Fibroblast of mammary gland (primary cell): ENCODE measurements at places on chromosomes 16 and 17.

DNA sequence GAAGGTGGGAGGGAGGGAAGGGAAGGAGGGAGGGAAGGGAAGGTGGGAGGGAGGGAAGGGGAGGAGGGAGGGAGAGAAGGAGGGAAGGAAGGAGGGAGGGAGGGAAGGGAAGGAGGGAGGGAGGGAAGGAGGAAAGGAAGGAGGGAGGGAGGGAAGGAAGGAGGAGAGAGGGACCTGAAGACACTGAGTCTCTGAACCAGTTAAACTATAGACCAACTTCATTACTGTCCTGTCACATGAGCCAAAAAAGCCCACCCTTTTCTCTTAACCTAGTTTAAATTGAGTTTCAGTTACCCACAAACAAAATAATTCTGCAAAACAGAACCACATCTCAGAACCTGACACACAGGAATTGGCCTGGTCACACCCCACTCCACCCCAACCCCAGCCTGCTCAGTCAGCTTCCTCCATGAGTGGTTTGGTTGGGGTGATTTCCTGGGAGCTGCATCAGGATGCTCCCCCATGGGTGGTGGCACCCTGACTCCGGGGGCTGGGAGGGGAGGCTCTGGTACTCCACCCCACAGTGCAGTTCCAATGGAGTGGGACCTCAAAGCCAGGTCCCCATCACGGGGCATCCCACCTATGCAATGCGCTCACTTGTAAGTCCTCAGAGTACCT, 4.7 kb upstream of the PRR29 start:
- DNase-seq, result no peak

DNA sequence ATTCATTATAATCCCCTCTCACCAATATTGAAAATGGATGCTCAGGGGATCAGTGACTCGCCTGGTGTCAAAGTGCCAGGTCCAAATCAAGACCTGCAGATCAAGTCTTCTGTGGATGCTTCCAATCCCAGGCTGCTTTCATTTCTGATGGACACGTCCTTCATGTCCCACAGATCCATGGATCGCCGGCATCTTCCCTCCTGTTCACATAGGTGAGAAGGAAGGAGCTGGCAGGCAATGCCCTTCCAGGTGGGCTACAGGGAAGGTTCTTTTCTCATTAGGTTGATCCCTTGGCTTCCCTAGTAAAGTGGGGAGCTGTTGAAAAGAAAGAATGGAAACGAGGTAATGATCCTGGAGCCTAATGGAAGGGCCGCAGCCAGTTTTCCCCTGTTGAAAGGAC, 159.7 kb upstream of the RPH3AL start:
- DNase-seq, result no peak

- DNase-seq, result peak; percentile 46
Measured at GRCh38 chr16:67207249-67208091, 8.5 kb downstream of the ELMO3 start.

GRCh38 chr16:53131363-53132071, 76.7 kb downstream of the CHD9 start:
- DNase-seq, result peak; percentile 55

- DNase-seq, result no peak
Measured at GRCh38 chr17:77746393-77746792, 212.1 kb upstream of the TNRC6C start.

GRCh38 chr17:18971801-18972200, 19.8 kb downstream of the SLC5A10 start:
- no peak for DNase-seq

DNA sequence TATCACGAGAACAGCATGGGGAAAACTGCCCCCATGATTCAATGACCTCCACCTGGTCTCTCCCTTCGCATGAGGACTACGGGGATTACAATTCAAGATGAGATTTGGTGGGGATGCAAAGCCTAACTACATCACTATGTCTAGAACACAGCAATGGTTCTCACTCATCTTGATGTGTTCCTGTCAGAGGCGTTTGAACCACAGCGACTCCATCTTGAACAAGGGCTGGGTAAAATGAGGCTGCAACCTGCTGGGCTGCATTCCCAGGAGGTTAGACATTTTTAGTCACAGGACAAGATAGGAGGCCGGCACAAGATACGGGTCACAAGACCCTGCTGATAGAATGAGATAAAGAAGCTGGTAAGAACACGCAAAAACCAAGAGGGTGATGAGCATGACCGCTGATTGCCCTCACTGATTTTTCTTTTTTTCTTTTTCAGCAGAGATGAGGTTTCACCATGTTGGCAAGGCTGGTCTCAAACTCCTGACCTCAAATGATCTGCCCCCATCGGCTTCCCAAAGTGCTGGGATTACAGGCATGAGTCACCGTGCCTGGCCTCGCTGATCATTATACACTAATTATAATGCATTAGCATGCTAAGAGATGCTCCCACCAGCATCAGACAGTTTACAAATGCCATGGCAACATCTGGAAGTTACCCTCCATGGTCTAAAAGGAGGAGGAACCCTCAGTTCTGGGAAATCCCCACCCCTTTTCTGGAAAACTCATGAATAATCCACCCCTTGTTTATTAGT, 3.0 kb upstream of the PPY start:
- peak; percentile 71 for DNase-seq

- peak; percentile 89 for DNase-seq
Measured at GRCh38 chr17:76004750-76005262, 4.2 kb downstream of the CDK3 start.

DNA sequence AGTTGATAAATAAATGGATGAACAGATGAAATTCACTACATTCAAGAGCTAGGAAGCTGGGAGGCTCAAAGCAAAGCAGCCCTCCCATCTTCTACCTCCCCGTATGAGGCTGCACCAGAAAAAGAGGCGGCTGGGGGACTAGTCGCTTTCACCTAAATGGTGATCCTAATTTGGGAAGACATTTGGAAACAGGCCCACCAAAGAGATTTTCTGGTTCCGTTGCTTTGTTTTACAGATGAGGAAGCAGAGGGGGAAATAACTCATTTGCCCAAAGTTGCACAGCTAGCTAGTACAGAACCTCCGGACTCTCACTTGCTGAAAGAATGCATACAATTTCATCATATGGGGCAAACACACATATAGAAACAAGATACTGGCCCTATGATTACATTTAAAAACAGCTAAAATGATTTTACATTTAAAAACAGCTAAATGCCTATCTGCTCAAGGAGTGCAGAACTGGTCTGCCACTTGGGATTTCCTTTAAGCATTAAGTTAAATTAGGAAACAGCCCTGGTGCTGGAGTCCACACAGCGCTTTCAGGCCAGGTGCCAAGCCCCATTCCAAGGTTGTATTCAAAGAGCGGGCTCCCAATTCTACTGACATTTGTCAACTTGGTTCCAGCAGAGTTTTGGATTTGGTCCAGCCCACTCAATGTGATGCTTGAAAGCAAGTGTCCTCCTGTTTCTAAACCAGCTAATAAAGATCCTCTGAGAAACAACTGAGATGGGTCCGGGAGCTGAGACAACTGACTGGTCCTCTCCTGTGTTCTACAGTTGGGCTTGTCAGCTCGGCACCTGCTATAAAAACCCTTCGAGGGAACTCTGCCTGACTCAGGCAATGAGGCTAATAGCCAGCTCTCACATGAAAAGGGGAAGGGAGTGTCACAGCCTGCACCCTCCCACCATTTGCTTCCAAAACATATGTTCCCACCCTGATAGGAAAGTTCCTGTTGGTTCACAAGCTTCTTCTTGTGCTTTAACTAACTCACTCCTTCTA, 11.7 kb downstream of the ERN1 start:
- DNase-seq, result peak; percentile 51

- DNase-seq, result peak; percentile 89
Measured at GRCh38 chr17:19409509-19409908, 1.5 kb upstream of the RNF112 start.

DNA sequence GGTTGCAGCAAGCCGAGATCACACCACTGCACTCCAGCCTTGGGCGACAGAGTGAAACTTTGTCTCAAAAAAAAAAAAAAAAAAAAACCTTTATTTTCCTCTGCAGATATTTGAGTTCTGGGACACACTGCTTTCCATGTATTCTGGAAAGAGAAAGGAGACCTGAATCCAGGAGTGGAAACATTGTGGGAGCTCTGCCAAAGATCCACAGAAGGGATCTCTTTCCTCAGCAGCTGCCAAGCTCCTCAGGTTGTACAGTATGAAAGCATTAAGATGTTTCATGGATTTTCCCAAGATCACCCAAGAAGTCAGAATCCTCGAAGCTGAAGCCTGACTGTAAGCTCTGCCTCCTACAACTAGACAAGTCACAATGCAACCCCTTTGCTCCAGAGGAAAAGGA, 13.5 kb downstream of the NPRL3 start:
- no peak for DNase-seq

- DNase-seq, result no peak
Measured at GRCh38 chr17:63489291-63489690, 12.4 kb downstream of the ACE start.

DNA sequence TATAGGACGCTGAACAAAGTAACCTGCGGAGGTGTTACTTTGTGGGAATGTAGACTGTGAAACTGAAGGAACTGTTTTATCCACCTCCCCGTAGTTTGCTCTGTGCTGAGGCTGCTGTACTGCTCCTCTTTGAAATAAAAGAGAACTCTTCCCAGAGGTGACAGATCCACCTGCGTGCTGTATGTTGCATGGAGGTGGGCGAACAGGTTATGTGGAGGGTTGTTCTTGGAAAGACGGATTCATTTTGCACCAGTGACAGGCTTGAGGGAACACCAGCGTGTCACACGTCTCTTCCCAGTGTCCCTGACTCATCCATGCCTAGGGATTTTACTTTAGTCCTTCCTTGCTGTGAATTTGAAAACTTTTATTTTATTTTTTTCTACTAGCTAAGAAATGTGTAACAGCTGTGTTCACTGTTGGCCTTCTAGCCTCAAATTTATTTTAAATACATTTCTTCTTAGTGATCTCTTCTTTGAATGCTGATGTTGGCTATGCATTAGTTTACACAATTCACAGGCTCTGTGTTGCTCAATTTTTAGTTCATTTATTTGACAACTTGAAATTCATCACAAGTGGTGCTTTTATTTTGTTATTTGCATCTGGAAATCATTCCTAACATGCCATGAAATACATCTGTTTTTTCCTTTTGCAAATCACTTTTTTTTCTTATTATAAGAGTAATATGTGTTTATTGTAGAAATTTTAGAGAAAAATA, 512.4 kb downstream of the CDH13 start:
- DNase-seq, result no peak

GRCh38 chr16:48612611-48613010, 2.6 kb upstream of the N4BP1 start:
- no peak for DNase-seq

DNA sequence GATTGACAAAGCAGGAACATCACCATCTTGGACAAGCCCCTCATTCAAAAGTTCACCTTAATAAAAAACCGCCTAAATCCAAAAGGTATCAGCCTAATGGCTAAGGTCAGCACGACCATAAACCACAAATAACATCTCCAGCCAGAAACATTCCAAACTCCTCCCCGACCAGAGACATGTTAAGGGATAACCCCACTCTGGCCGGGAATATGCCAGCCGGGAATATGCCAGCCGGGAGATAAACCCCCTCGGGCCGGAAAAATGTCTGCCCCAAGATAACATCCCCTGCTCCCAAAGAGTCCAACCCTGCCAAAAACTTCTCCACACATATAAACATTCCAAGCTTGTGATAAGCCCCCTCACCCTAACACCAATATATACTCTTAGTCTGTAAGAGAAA, 1.4 kb downstream of the DHX33 start:
- DNase-seq, result no peak

- DNase-seq, result peak; percentile 11
Measured at GRCh38 chr16:49353680-49354079, 19.9 kb upstream of the C16orf78 start.

- no peak for DNase-seq
Measured at GRCh38 chr16:49463529-49463928, 89.9 kb downstream of the C16orf78 start.

DNA sequence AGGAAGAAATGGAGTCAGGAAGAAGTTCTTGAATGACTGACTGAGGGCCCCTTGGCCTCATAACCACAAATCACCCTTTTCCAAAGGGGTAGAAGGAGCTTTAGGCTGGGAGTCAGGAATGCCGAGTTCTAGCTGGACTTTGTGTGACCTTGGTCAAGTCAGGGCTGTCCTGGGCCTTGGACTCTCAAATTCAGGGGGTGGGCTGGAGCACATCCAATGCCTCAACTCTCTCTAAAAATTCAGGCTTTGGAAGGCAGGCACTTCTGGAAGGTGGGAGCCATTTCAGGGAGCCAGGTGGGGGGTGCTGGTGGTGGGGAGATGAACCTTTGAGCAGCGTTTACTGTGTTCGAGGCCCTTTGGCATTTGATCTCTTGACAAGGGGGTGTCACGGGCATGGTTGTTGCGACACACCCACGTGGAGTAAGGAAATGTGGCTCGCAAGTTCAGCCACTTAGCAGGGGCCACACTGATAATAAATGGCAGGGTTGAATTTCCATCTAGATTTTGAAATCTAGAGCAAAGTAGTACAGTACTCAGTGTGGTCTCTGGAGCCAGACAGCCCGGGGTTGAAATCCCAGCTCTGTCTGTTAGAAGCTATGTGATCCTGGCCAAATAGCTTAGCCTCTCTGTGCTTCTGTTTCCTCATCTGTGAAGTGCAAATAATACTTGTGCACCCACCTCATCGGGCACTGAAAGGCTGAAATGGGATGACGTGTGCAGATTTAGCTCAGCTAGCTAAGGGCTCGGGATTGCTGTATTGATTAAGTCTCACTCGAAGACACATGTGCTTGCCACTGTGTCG, 47.1 kb upstream of the CIBAR2 start:
- no peak for DNase-seq

GRCh38 chr16:30060346-30060745, 5.2 kb upstream of the ALDOA start:
- no peak for DNase-seq

- no peak for DNase-seq
Measured at GRCh38 chr17:77959126-77959925, 823 bp downstream of the TNRC6C start.

- no peak for DNase-seq
Measured at GRCh38 chr16:968620-969019, 2.2 kb downstream of the LMF1 start.

GRCh38 chr17:32275060-32276042, 9.7 kb downstream of the RHBDL3 start:
- peak; percentile 89 for DNase-seq

DNA sequence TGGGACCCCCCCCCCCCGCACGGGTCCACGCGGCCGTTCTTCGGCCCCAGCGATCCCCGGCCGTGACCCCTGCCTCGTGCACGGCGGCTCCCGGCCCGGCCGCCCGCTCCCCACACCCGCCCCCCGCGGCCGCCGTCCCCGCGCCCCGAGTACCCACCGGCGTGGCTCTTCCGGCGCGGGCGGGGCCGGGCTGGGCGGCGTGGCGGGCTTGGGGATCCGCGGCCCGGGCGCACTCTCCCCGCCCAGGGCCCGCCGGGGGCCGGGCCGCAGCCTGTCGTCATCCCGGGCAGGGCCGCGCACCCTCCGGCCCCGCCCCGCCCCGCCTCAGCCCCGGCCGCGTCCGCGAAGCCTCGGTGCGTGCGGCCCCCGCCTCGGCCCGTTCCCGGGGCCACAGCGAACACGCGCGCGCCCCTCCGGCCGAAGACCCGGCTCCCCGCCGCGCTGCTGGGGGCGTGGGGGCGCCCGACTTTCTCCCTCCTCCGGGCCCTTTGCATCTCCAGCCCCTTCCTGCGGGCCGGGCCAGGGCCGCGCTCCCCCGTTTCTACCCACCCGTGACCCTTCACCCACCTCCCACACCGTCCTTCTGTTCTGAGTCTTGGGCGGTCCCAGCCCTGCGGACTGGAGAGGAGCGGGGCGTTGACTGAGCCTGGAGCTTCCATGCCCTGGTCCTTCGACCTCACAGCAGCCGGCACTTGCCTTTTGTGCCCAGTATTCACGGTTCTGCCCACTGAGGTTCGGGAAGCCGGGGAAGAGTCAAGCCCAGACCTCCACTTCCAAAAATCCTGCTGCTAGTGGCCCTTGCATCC, 840 bp downstream of the MYO1C start:
- no peak for DNase-seq
